Effector memory CD4-positive, alpha-beta T cell (primary cell): ENCODE measurements at places on chromosomes 4 and X.

DNA sequence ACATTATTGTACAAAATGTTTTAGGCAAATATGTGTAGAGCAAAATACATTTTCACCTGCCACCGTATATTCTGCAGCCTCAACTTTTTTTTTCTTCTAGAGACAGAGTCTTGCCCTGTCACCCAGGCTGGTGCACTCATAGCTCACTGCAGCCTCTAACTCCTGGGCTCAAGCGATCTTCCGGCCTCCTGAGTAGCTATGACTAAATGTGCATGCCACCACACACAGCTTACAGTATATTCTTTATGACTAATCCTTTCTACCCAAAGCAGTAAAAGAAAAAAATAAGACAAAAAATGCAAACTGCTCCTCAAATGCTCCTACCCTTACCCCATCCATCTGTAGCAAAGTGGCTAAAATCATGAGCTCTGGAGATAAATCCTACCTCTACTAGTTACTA lies 426.3 kb downstream of the KCNIP4 start:
- no peak for DNase-seq

DNA sequence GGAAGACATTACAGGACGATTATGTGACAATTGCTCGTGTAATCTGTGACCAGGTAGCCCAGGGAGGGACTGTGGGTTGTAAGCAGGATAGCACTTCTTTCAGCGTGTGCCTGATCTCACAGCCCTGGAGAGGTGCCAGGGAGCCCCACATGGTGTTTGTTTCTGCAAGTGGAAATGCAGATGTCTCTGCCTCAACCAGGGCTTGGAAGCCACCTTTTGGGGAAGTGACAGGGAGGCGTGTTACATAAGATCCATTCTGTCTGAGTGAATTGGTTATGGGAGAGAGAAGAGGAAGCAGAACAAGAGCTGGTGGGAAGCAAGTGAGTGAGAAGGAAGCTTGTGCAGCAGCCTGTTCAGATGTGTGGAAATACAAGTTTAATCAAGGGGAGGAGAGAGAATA lies 104.5 kb upstream of the GATB start:
- no peak for DNase-seq

DNA sequence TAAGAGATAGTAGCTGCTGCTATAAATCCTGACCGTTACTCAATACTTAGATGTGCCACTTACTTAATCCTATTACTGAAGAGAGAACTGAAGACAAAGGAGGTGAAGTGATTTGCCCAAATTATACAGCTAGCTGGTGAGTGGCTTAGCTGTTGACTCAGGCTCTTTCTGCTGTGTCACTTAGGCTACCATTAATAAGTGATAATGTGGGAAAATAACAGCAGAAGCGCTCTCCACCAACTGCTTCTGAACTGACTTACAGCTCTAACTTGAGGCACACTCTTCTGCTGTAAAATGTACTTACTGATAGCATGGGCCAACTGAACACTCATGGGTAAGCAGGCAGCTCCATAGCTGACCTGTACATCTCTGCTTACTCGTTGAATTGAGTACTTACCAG lies 7.5 kb upstream of the KLHL5 start:
- no peak for DNase-seq

- no peak for DNase-seq
These were observed 11.0 kb upstream of the DUSP9 start for GRCh38 chrX:153635788-153636668.

- no peak for DNase-seq
These were observed 31.9 kb downstream of the CASP6 start for GRCh38 chr4:109671350-109671749.

DNA sequence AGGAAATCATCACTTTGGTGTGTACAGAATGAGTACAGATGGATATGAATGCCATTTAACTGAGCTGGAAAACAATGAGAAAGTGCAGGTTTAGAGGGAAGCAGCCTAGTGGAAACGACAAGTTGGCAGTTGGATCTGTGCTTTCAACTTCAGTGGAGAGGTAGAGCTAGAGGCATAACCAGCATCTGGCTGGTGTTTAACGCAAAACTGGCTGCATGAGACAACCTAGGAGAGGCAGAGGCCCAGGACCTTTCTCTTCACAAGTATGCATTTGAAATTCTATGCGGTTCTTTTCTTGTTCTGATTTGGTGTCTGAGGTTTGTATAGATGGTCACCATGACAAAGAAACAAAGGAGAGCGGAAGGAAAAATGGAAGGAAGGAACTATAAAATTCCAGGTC lies 63.1 kb downstream of the ANXA5 start:
- no peak for DNase-seq

- no peak for DNase-seq
These were observed 133.5 kb downstream of the COL4A5 start for GRCh38 chrX:108573136-108573535.

- no peak for DNase-seq
These were observed 146.8 kb downstream of the SLC7A11 start for GRCh38 chr4:138095378-138095777.

DNA sequence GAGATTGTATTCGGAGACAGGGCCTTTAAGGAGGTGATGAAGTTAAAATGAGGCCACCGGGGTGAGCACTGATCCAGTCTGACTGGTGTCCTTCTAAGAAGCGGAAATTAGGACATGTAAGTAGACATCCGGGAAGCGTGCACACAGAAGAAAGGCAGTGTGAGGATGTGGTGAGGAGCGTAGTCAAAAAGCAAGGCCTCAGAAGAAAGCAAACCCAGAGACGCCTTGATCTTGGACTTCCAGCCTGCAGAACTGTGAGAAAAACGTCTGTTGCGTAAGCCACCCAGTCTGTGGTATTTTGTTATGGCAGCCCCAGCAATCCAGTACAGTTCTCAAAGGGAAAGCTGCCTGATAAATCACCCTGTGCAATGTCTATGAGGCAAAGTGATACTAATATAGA lies 153.5 kb downstream of the KCNIP4 start:
- DNase-seq = no peak

DNA sequence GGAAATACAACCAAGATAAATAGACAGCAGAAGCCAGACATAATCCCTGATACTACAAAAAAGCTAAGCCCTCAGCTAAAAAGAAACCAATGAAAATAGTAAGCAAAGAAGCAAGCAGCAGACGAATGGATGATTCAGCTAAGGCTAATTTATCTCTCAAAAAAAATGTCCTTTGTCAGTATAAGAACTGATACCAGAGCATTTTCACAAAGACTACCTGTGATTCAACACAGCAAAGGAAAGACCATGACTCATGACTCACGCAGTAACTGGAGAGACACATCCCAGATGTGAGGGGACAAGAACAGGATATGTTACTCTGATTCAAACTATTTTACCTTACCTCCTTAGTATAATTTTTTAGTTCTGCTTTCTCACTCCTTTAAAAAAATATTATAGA lies 22.7 kb upstream of the TMPRSS11F start:
- no peak for DNase-seq

GRCh38 chr4:26108054-26108453 lies 194.0 kb downstream of the SMIM20 start:
- DNase-seq = no peak

DNA sequence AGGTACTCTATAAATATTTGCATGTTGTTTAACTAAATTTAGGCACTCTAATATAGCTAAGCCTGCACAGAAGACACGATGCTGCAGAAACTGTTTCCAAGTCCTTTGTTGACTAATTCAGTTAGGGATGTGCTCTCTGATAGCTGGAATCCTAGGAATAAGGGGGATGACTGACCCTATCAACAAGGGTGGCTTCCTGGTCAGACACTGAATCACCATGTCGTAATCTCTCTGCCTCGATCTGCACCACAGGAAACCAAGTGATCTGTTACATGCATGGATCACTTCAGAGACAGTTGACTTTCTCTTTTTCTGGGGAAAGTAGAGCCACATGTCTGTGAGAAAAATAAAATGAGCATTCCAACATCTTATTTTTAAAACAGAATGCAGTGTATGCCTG lies 169.1 kb downstream of the GUCY2F start:
- DNase-seq = no peak

GRCh38 chr4:66023061-66023460 lies 352.8 kb upstream of the EPHA5 start:
- DNase-seq = no peak
